Stimulated activated CD8-positive, alpha-beta memory T cell treated with anti-CD3 and anti-CD28 coated beads, Interleukin-12 subunit alpha, Interleukin-12 subunit beta, amount 100 ng/mL, for 4 hours (primary cell): ENCODE measurements at places on chromosomes 13 and 19.

DNA sequence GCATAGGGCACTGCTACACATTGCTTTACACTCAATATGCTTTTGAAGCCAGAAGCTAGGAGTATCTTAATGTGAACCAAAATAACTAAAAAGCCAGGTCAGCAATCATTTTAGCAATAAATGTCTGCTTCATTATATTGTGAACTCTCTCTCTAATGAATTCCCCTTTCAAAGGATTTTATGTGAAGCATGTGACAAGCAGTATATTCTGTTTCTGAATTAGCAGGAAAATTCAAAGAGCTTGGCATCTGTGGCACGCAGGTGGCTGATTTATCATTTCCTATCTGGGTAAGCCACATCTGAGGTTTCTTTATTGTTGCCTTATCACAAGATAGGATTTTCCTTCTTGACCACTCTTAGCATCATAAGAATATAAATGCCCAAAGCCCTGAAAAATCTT lies 56.8 kb upstream of the KLF12 start:
- no peak for DNase-seq

DNA sequence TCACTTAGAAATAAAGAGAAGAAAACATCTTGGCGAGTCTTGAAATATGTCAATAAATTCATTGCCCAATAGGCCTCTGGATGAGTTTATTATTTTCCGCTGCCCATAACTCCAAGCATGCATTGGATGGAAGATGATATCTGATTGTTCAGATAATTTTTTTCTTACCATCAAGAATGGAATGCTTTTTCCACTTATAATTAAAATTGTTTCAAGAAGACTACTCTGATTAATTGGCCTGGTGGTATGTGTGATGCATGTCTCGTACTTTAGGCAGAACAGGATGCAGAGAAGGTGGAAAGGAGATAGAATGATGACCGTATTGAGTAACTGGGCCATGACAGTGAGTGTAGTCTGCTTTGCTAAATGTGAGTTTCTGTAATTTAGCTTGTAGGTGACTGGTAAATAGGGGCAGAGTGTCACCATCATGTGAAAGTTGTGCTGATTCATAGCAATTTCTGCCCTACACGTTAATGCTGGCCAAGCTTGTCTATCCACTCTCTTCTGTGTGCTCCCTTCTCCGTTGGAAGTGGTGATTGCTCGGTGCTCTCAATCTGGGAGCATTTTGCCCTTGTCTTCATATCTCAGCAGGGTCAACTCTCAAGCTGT lies 13.5 kb upstream of the SPATA13 start:
- no peak for DNase-seq

DNA sequence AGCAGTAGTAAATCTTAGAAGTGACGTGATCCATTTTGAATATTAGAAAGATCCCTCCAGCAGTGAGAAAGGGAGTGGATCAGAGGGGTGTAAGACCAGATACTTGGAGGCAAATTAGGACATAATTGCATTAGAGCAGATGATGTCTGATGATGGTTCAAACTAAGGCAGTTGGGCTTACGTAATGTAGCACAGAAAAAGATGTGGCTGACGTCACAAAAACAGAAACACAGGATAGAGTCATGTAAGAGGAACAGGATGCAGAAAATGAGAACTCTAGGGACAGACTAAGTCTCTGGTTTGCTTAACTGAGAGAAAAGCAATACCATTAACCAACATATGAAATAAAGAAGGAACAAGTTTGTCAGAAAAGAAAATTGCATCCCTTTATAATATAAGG lies 392.5 kb upstream of the DACH1 start:
- DNase-seq: no peak

GRCh38 chr13:70473907-70474306 lies 365.7 kb upstream of the KLHL1 start:
- no peak for DNase-seq

- DNase-seq: no peak
Observed at GRCh38 chr19:16180611-16181010, 4.6 kb upstream of the FAM32A start.

- peak; percentile 95 for DNase-seq
Observed at GRCh38 chr19:35775298-35776101, at the start of gene ARHGAP33. Gene ARHGAP33, plus strand, starts transcription at chr19:35775564. Its CDS starts 95 bp downstream, at chr19:35775659.

DNA sequence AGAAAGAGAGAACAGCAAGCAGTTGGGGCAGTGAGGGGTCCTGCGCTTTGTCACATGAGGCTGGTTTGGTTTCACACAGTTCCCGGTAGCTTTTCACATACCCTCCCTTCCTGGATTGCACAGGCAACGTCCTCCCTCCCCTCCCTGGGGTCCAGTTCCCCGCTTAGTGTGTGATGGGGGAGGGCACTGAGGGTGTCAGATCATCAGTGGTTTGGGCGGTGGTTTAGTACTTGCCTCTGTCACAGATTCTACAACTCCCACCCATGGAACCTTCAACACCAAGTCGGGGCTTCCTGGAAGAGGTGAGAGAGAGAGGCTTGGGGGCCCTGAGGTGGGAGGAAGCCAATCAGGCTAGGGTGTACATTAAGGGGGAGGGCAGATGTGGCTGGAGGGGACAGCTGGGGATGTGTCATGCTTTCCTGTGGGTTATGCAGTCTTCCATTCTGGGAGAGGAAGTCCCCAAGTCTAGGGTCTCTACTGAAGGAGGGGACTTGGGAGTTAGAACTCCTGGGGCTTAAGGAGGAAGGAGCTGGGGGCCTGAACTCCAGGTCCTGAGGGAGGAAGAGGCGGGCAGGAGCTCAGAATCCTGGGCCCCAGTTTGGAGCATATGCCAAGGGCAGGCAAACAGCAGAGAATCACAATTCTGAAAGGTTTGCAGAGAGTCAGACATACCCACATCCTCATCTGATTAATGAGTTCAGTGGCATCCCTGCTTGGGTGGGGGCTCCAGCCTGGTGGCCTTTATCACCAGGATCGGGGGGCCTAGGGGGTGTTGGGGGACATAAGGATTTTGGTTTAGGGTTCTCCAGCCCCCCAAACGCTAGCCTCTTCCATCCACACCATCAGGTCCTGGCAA lies at the start of gene NKG7:
TSS of gene NKG7 (minus strand) at position 6 of the 856 bp plus-strand sequence. CDS start 119 bp downstream, outside the sequence.
- peak; percentile 76 for DNase-seq

DNA sequence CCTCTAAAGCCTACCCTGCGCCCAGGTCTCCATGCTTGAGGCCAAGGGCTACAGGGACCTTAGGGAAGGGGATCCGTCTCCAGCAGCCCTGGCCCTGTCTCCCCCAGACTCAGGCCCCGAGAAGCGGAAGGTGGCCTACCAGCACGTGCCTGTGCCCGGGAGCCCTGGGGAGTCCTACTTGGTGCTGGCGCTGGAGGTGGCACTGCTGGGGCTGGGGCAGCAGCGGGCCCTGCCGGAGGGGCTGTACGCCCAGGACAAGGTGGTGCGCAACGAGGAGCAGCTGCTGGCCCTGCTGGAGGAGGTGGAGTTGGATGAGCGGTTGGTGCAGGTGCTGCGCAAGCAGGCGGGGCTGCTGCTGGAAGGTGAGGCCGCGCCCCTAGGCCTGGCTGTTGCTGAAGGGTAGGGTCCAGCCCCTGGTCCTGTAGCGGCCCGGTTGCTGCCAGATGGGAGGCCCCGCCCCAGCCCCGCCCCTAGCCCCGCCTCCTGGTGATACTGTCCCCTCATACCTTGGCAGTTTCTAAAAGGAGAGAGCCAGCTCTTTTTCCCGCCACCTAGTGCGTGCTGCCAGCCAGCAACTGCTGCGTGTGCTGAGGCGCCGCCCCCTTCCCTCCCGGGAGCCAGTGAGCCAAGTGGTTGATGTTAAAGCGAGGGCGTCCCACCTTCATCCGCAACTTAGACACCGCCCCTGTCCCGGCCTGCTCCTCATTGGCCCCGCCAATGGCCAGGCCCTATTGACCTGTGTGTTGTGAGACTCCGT lies 22.6 kb downstream of the ZSWIM4 start:
- DNase-seq: no peak

- no peak for DNase-seq
Observed at GRCh38 chr13:110961959-110962358, 47.1 kb upstream of the ANKRD10 start.

DNA sequence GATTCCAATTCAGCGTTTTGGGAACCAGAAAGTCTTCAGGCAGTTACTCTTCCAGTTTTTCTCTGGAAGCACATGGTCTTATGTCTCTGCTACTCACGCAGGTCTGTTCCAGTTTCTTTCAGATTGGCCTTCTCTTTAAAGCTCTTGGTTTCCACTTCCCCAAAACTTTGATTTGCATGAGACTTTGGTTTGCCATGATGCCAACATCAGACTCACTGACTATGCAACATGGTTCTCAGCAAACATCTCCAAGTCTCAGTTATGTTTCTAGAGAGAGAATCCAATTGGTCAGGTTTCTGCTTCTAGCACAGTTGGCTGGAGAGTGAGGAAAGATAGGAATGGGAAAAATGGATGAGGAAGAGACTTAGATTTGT lies 3.1 kb downstream of the AKAP11 start:
- no peak for DNase-seq

DNA sequence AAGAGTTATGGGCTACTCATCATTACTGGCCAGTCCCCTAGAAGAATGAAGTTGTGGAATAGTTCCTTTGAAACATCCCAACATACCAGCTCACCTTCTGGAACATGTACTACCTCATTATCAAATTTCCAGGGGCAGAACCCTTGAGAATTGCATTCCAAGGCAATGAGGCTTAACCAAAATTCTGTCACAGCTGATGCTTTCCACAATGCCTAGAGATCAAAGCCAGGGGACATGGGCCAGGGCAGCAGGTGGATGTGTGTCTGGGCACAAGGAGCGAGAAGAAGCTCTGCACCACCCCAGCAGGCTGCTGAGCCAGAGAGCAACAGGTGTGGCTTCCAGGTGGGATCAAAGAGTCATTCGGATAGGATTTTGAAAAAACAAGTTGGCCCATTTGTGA lies 362.1 kb downstream of the EFNB2 start:
- DNase-seq: no peak

DNA sequence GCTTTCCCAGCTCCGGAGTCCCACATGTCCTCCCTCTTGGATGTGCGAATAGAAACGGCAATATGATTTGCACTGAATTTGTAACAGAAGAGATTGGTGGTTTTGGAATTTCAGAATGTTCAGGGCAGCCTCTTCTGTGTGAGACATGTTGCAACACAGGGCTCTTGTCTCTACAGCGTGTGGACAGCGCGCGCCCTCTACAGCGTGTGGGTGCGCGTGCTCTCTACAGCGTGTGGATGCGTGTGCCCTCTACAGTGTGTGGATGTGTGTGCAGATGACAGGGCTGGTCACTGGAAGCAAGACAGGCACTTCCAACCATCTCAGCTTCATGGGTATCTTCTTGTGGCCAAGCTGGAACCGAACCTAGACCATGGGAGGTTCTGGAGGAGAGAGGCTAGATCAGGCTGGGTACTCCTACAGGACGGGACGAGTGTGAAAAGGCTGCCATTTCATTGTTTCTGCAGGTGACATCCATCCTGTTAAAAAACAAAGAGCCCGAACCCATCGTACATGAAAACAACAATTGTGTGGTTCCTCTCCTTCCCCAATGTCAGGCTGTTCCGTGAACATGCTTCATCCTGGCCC lies 78.4 kb downstream of the TEX29 start:
- no peak for DNase-seq

- DNase-seq: no peak
Observed at GRCh38 chr19:45464852-45465441, 2.8 kb upstream of the FOSB start.

DNA sequence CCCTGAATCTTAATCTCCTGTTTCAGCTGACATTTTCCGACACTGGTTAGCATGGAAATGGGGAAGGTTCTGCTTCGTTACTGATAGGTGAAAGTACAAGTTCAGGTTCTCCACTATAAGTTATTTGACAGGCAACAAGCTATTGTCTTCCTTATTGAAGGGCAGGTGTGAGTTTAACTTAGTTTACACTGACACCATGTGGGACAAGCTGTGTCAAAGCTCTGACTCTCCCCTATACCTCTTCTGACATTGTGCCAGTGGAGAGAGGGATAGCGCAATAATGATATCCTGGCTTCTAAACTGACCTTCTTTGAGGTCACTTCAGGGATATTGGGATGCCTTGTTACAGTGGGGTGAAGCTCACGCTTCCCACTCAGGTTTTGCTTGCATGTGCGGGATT lies 587.0 kb upstream of the SLITRK5 start:
- no peak for DNase-seq

DNA sequence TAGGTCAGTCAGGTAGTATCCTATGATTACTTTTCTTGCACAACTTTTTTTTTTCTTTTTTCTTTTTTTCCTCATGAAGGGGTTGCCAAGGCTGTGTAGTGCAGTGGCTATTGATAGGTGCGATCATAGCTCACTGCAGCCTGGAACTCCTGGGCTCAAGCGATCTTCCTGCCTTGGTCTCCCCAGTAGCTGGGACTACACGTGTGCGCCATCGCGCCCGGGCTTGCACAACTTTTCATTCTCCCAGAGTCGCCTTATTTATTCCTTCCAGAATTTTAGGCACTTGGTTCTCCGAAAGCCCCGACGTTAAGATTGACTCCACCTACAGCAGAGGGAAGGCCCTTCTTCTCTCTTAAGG lies 867 bp upstream of the ZNF613 start:
- no peak for DNase-seq

GRCh38 chr19:41807176-41807575 lies 10.8 kb downstream of the CEACAM3 start:
- no peak for DNase-seq

DNA sequence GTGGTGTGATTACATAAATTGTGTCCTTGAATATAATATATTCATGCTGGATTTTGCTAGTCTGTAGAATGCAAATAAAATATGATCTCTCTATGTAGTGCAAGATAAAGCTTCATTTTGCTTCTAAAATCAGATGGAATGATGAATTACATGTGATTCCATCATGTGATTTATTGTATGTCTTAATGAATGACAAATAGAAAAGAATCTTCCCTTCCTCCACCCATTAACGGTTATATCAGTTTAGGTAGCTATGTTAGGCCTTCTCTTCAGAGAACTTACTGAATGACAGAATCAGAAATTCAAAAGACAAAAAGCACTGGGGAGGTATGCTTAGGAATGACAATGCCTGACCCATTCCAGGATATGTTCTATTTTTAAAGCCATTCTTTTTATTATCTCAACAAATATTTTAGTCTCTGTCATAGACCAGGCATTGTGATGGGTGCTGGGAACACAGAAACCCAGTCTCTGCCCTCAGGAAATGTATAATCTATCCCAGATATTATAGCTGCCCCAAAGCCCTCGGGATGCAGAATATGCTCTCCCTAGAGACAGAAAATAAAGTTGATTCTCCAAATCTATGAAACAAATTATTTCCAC lies 90.6 kb downstream of the TEX26 start:
- no peak for DNase-seq
